NCI-H526 (cell line): ENCODE measurements at places on chromosomes 13 and 19.

DNA sequence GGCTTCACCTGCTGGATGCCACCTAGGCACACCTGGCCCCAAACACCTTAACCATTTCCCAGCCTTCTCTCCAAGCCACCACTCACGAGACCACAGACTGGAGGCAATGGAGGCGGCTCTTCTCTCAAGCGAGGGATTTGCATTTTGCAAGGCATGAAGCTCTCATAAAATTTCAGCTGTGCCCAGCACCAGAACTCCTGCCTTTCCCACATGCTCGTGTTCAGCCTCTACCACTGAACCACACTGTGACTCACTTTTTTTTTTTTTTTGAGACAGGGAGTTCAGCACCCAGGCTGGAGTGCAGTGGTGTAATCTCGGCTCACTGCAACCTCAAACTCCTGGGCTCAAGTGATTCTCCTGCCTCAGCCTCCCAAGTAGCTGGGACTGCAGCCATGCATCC lies 10.6 kb downstream of the NANOS3 start:
- DNase-seq: peak; percentile 36

- DNase-seq: no peak
Observed at GRCh38 chr13:64847767-64848166, 2382.4 kb downstream of the PCDH9 start.

- no peak for DNase-seq
Observed at GRCh38 chr19:56266051-56266450, 6.5 kb upstream of the EDDM13 start.

- no peak for DNase-seq
Observed at GRCh38 chr19:45492627-45493470, 4.0 kb downstream of the RTN2 start.

- DNase-seq: no peak
Observed at GRCh38 chr19:36207605-36208252, 6.7 kb downstream of the ZNF565 start.

DNA sequence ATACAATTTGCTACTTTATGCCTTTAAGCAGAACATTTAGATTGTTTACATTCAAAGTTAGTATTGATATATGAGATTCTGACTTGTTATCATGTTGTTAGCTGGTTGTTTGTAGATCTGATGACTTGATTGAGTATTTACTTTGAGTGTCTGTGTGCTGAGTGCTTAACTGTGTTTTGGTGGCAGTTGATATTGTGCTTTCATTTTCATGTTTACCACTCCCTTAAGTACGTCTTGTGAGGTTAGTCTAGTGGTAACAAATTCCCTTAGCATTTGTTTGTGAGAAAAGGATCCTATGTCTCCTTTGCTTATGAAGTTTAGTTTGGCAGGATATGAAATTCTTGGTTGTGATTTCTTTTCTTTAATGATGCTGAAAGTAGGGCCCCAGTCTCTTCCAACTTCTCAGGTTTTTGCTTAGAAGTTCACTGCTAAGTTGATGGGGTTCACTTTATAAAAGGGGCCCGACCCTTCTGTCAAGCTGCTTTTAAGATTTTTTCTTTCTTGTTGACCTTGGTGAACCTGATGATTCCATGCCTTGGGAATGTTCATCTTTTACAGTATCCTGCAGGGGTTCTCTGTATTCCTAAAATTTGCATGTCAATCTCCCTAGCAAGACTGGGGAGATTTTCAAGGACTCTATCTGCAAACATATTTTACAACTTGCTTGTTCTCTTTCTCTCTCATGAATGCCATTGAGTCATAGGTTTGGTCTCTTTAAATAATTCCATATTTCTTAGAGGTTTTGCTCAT lies 1095.4 kb upstream of the PCDH20 start:
- no peak for DNase-seq

DNA sequence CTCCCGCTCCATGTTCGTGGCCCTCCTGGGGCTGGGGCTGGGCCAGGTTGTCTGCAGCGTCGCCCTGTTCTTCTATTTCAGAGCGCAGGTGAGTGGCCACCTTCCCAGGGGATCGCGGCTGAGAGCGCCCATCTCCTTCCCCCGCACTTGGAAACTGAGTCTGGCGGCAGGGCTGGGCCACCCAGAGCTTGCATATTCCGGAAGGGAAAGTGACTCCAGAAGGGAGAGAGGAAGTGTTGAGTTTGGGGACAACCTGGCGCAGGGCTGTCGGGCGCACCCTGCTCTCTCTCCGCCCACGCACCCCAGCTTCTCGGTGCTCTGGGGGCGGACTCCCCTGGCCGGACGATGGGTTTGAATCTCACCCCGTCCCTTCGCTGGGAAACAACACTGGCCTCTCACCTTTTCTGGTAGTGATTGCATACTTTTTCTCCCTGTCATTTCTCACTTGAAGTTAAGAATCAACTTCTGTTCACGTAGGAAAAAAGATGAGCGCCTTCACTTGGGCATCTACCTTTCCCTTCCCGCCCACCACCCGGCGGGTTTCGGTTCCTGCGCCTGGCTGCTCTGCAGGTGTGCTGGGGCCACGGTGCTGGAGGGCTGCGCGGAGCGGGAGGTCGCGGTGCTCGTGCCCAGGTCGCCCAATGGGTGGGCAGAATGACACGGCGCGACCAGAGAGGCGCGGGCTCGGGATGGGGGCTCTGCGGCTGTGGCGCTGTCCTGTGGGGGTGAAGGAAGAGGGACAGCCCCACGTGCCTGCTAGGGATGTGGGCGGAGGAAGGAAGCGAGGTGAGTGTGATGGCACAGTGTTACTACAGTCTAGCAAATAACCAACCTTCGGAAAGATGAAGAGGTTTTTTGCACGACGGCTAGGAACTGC lies 721 bp downstream of the TNFSF11 start:
- peak; percentile 63 for DNase-seq

DNA sequence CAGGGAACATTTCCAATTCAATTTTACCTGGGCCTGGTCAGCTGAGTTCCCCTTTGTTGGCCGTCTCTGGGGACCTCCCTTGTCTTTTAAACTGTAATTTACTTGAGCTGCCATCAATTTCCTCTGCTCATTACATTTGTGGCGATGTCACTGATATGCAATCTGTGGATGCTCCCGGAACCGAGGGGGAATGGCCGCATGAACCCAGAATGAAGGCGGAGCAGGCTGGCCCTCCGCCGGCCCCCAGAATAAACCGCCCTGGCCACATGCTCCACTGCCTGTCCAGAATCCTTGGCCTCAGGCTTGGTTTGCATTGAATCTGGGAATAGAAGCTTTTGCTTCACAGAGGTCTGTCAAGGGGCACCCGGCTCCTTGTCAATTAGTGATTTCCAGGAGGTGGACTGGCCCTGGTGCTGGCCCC lies 276.8 kb downstream of the TEX29 start:
- no peak for DNase-seq

DNA sequence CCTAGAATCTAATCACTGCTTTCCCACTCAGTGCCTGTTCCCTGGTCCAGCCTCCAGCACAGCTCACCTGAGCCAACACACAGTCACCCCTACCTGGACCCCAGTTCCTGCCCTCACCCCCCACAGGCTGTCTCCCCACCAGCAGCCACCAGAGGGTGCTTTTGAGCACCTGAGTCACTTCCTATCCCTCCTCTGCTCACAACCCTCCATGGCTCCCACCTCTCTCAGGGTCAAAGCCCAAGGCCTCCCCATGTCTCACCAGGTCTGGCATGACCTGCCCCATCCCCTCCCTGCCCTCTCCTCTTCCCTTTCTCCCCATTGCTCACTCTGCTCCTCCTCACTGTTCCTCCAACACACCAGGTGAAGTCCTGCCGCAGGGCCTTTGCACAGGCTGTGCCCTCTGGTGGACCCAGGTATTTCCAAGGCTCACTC lies 7.1 kb upstream of the DPP9 start:
- no peak for DNase-seq

- no peak for DNase-seq
Observed at GRCh38 chr19:3179739-3180293, 1.2 kb downstream of the S1PR4 start.

GRCh38 chr19:14977128-14977527 lies 2.5 kb downstream of the SLC1A6 start:
- DNase-seq: no peak

DNA sequence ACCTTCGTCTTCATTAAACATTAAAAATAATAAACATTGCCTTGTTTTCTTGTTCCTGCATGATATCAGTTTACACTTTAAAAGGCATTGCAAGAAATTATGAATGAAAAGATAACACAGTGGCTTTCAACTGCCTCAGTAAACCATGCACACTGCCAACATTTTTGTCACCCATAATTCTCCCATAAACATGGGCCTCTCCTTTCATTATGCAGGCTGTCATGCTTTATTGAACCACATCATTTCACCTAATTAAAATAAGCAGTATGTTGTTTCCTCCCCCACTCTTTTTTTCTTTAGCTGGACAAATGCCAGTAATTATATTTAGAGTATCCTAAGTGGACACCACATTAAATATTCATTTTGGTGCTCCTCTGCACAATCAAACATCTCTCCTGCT lies 1566.5 kb upstream of the SLC10A2 start:
- DNase-seq: peak; percentile 85

DNA sequence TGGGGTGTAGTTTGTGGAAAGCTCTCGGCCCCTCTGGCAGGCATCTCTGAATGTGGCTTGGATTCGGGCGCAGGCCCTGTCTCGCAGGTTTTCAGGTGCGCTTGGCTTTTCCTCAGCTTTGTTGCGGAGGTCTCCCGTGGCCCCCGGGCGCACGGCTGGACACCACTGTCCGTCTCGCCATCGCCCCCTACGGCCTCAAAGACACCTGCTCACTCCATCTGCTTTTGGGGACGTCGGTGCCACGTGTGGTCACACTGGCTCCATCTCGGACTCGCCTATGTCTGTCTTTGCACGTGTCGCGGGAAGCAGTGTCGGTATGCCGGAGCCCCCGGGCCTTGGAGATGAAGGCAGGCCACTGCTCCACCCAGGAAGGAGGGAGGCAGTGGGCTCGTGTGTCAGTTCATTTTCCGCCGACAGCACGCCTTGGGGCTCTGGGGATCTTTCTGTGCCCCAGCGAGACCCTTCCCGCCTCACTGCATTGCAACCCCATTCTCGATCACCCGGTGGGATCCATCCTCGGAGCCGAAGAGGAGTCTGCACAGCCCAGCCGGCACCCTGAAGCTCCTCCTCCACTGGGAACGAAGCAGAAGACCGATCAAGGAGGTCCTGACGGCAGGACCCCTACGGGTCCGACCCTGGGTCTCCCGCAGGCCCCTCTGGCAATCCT lies 42.1 kb downstream of the ZNF146 start:
- DNase-seq: no peak

DNA sequence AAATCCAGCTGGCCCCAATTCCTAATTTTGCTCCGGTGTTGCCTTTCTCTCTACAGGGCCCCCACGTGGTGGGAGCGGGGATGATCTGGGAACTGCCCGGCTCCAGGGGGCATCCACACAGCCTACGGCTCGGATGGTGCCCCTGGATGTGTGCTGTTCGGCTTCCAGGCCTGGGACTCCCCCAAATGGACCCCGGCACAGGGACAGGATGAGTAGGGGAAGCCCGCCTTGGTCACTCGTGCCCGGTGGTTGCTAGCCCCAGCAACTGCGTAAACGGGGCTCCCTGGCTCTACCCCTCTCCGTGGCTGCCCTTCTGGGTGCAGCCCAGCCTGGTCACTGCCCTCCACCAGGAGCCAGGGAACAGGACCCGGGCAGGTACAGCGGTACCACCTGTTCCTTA lies 111.5 kb downstream of the TEX26 start:
- peak; percentile 70 for DNase-seq

- no peak for DNase-seq
Observed at GRCh38 chr13:64718116-64718515, 2512.0 kb downstream of the PCDH9 start.

GRCh38 chr13:84294576-84294975 lies 412.3 kb upstream of the SLITRK1 start:
- DNase-seq: no peak

- no peak for DNase-seq
Observed at GRCh38 chr19:52527956-52528351, 486 bp downstream of the ZNF808 start.

- DNase-seq: no peak
Observed at GRCh38 chr13:26727122-26727521, 33.5 kb downstream of the GPR12 start.
